ENCODE measurements at places on chromosomes 4 and X.
A peak's percentile ranks its signal among the peaks of the same experiment; 100 is the strongest.

- DNase-seq: no peak
Observed at GRCh38 chr4:182770996-182771514, 146.1 kb downstream of the DCTD start.

GRCh38 chr4:127604949-127605709, 27.6 kb upstream of the INTU start:
- DNase-seq: peak; percentile 17

DNA sequence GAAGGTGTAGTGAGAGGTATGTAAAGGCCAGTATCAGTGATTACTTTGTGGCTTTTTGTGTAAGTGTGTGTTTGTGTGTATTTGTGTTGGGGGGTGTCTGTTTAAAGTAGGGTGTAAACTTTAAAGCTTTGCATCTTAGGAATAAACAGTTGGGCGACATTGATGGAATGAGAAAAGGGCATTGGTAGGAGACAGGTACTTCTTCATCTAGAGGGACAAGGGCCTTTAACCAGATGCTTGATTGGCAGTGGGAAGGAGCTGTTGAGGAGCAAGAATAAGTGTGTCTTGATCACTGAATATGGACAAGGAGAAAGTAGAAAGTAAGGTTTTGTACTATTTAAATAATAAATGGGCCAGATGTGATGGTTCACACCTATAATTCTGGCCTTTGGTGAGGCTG, 48.8 kb downstream of the RAPGEF2 start:
- no peak for DNase-seq

DNA sequence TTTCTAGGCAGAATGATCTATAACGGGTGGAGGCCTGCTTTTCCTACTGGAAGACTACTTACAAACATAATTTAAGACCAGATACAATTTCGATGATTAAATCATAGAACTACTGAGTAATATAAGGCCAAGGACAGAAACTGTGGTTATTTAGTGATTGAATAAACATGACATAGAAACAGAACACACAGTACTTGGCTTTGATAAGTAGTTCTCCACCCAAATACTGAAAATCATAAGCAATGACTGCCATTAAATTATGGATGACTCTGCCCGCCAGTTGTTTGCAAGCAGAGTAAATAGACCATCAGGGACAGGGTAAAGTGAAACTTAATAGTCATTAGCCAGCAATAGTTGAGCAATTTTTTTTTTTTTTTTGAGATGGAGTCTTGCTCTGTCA, 17.2 kb upstream of the SMIM14 start:
- no peak for DNase-seq

GRCh38 chrX:10190367-10190766, 33.6 kb downstream of the CLCN4 start:
- peak; percentile 35 for DNase-seq

- DNase-seq: no peak
Observed at GRCh38 chr4:143339497-143339896, 2.8 kb downstream of the GAB1 start.

- DNase-seq: no peak
Observed at GRCh38 chrX:672931-673330, 42.3 kb downstream of the SHOX start.

DNA sequence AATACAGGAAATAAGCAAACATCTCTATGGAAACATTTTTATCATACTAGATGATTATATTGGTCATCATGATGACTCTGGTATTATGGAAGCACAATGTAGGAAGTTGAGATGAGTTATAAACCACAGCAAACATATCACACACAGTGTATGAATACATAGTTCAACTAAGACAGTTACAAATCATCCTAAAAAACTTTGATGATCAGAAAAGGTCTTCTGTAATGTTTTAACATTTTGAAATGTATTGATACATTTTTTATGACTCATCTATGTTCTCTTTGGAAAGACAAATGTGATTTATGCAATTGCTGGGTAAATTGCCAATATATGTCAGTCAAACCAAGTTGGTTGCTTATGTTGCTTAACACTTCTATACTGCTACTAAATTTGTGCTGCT, 4.8 kb downstream of the CXCL3 start:
- DNase-seq: no peak

DNA sequence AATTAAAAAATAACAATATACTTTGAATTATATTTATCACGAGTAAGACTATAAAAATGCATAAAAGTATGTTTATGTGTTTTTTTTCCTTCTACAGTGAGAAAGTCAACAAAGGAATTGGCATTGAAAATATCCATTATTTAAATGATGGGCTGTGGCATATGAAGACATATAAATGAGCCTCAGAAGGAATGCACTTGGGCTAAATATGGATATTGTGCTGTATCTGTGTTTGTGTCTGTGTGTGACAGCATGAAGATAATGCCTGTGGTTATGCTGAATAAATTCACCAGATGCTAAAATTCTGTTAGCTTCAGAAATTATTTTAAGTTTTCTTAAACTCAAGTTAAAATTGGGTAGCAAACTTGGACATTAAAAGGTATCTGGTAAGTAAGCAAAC, 8.2 kb downstream of the MCTS1 start:
- DNase-seq: no peak

DNA sequence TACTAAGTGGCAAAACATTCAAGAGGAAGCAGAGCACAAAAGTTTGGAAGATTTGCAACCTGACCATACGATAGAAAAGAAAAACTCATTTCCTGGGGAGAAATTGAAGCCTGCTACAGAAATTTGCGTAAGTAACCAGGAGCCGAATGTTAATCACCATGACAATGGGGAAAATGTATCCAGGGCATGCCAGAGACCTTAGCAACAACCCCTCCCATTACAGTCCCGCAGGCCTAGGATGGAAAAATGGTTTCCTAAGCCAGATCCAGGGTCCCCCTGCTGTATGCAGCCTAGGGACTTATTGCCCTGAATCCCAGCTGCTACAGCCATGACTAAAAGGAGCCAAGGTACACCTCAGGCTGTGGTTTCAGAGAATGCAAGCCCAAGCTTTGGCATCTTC, 472.2 kb upstream of the KLHL4 start:
- no peak for DNase-seq

DNA sequence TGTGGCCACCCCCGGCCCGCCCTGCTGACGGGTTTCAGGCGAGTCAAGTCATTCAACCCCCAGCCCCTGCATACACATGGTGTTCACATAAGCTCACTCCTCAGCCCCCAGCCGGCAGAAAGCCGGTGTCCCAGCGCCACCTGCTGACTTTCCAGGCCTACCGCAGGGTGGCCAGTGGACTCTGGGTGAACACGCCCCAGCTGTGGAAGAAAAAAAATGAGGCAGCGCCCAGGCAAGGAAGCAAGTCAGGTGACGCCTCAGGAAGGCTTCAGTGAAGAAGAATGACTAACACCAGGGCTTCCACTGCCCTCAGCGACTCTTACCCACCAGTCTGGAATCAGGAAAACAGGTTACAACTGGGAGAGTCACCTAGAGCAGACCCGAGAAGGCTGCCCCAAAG, 15.8 kb downstream of the BCAP31 start:
- peak; percentile 26 for DNase-seq

GRCh38 chr4:56465599-56466295, 1.7 kb upstream of the SRP72 start:
- DNase-seq: no peak

GRCh38 chr4:134132086-134132783, 69.4 kb downstream of the PABPC4L start:
- no peak for DNase-seq

- DNase-seq: no peak
Observed at GRCh38 chr4:101114936-101115372, 232.4 kb downstream of the PPP3CA start.

Measured in Jurkat, Clone E6-1 (cell line).